ENCODE measurements at places on chromosomes 2 and 18. TPM values are rescaled to one million over a fixed set of nuclear protein-coding genes. Genes with fewer than 3 reads are reported as not detected.
A peak's percentile ranks its signal among the peaks of the same experiment; 100 is the strongest.

Gene KIF1A
- not detected for total RNA-seq

- no peak for DNase-seq
Observed at GRCh38 chr18:28030458-28030857, 146.5 kb downstream of the CDH2 start.

DNA sequence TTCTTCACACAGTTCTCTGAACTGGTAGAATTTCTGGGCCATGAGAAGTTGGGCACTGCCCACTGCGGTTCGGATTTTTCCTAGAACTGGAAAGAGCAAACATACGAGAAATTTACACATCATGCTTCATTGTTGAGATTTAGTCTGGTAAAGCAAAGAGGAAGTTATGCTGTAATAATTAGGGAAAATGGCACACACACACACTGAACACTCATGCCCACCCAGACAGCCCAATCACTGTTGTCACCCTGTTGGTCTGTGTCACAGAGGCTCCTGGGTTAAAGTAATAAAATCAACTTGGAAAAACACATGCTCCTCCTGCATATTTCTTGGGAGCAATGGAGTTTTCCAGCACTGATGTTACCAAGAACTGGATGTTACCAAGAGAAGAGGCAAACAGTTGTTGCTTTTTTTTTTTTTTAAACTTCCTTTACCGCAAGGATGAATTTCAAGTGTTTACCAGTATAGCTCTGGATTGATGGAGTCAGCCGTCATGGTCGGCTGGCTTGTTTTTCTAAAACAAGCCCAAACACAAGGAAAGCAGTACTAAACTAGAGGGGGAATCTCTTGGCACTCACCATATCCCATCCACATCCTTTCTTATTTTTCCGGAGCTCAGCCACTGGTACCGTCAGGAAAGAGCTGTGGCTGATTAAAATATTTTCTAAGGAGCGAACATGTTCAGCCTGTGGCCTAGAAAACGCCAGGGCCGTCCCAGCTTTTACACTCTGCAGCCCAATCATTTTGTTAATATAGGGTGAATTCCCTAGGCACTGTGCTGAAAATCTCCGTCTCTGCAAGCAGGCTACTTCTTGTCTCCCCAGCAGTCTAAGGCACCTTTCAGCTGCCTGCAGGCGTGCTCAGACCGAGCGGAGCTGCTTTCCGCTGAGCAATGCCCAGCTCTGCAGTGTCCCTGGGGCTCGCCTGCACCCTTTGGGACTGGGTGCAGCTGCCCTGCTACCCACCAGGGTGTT lies 58.9 kb downstream of the TGIF1 start:
- peak; percentile 55 for DNase-seq

Gene TMEFF2
- total RNA-seq, result not detected

GRCh38 chr18:39326772-39327171 lies 1761.2 kb upstream of the CELF4 start:
- DNase-seq, result no peak

DNA sequence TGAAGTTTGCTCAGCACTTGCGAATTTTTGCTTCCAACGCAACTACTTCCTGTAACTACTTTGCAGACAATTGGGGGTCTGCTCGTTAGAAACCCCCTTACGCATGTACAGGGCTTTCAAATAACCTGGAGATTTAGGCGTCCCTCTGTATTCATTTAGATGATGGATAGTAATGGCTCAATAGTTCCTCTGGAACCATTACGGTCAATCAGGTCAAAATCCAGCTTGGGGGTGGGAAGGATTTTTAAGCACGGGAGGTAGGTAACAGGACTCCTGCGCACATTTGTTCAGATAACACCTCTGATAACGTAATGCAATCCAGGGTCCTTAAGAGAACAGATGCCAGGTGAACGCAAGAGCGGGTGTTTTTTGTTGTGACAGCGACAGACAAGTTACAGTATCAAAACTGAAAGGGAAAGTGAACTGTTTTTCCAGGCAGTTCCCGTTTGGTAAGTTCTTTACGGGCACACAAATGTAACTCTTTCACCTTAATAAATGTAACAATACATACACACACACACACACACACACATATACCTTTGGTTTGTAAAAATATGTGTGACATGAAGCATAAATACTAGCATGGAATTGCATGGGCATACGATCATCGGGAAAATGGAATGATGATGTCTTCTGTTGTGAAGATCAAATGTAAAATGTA lies 3.8 kb upstream of the OSR1 start:
- peak; percentile 50 for DNase-seq

DNA sequence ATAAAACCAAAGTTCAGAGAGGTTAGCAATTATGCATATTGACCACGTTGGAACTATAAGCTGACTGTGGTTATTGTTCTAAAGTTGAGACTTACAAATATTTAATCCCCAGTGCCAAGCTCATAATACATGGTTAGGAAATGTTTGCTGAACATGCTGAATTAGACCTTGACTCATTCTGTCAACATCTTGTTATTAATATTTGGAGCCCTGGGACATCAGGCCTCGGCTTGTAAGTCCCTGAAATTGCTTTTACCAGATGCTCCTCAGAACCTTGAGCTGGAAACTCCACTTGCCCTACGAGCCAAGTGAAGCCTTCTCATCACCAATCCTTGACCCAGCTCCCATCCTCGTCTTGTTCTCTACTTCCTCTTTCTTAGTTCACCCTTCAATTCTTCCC lies 21.2 kb downstream of the DYNAP start:
- DNase-seq, result no peak

DNA sequence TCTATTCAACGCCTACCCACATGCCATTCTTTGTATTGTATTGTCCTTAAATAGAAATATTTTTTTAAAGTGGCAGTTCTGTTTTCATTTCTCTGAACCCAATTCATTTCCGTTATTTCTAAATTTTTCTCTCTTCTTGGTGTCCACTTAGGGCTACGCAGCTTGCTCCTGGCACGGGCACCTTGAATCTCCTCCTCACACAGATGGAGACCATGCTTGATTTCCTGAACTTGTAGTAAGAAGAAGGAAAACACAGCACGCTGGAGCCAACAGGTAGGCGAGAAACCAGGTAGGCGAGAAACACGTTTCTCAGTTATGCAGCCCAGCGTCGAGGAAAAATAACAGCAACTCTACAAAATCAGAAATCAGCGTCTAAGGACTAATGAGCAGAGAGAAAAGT lies 428.9 kb downstream of the STK39 start:
- DNase-seq, result no peak

GRCh38 chr2:109193807-109194619 lies 65.0 kb downstream of the SH3RF3 start:
- no peak for DNase-seq

Gene ITGA6
- total RNA-seq, result 815 TPM

GRCh38 chr18:78905334-78905733 lies 74.3 kb upstream of the SALL3 start:
- DNase-seq, result no peak

GRCh38 chr2:163348857-163349380 lies 386.9 kb downstream of the FIGN start:
- peak; percentile 38 for DNase-seq

Gene MDH1B
- total RNA-seq, result 0.48 TPM

Gene TCF23
- total RNA-seq, result 0.03 TPM

- DNase-seq, result peak; percentile 69
Observed at GRCh38 chr2:218582076-218582475, 13.4 kb downstream of the CNOT9 start.

- DNase-seq, result no peak
Observed at GRCh38 chr18:8029061-8029460, 461.9 kb downstream of the PTPRM start.

Gene OTOF
- total RNA-seq, result not detected

DNA sequence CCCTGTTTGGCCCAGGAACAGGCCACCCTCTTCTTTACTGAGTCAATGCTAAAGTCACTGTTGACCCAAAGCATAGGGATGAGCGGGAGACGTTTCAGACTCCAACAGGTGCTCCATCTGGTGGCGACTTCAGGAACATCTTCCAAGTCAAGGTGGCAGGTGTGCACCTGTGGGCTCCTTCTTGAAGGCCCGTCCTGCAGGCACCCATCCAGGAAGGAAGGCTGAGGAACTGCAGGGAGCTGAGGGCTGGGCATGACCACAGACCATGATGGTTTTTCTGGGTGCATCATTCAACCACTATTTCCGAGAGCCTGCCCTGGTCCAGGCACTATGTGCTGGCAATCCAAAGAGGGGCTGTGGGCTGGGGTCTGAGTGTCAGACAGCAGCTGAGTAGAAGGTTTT lies 142.8 kb downstream of the NDUFA10 start:
- DNase-seq, result peak; percentile 9

Data from foreskin keratinocyte (primary cell).